NCI-H460 (cell line): ENCODE measurements at places on chromosomes 6 and 20.

DNA sequence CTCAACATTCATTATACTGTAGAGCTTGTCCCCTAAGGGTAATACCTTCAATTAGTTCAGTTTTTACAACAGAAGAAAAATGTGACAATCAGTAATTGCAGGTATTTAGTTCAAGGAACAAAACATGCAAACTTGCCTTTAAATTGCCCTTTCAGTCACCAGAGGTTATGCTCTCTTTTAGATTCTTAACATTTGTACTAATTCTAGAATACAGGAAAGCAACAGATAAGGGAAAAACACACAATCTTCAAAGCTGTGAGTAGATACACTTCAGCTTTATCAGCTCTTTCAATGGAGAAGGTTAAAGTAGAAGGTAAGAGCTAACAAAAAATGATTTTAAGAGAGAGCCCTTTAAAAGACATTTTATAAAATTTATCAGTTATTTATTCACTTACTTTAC is 173.1 kb downstream of the HS3ST5 start:
- no peak for DNase-seq

- no peak for DNase-seq
Measured at GRCh38 chr20:34747479-34747878, 43.3 kb downstream of the TP53INP2 start.

DNA sequence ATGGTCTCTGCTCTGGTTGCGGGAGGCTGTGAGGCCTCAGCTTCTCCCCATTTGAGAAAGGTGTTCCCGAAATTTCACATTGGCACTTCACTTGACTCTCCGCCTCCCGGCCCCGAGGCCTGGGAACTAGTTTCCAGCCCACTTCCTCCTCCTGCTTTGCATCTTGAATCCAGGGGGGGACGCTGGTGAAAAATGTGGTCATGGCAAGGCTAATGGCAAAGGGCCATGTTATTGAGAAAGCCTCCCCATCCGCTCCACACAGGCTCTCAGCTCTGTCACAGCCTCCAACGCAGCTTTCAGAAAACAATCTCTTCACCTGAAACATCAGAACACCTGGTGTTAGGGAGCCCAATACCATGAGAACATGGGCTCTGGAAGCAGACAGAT is 5.6 kb downstream of the PLAGL2 start:
- DNase-seq, result no peak

GRCh38 chr20:10388597-10388996 is 45.4 kb downstream of the MKKS start:
- no peak for DNase-seq

GRCh38 chr6:128316258-128316929 is 204.0 kb downstream of the PTPRK start:
- DNase-seq, result no peak
